Purkinje cell (primary cell): ENCODE measurements at places on chromosomes 13 and 19. TPM values are rescaled to one million over a fixed set of nuclear protein-coding genes. Genes with fewer than 3 reads are reported as not detected.

The BRME1 gene
- polyA plus RNA-seq: 0.20 TPM in 1 of 2 replicates, not detected in the other

The LRG1 gene
- not detected in 2 replicates for polyA plus RNA-seq

The CCDC159 gene
- 0.47 and 2.0 TPM in 2 replicates for polyA plus RNA-seq

The TLE6 gene
- 1.4 TPM in 1 of 2 replicates, not detected in the other for polyA plus RNA-seq

The OR7D2 gene
- not detected in 2 replicates for polyA plus RNA-seq

The YJEFN3 gene
- 5.5 and 14.2 TPM in 2 replicates for polyA plus RNA-seq

The RASIP1 gene
- polyA plus RNA-seq: 0.25 and 1.0 TPM in 2 replicates

The FGF22 gene
- polyA plus RNA-seq: 0.26 TPM in 1 of 2 replicates, not detected in the other

The RASAL3 gene
- polyA plus RNA-seq: 1.2 TPM in 1 of 2 replicates, not detected in the other

The CRLF1 gene
- 2.3 TPM in 1 of 2 replicates, not detected in the other for polyA plus RNA-seq

The CRX gene
- not detected in 2 replicates for polyA plus RNA-seq

The PRR22 gene
- polyA plus RNA-seq: not detected in 2 replicates

The PLEKHA4 gene
- not detected in 2 replicates for polyA plus RNA-seq

The ZNF560 gene
- not detected in 2 replicates for polyA plus RNA-seq

The DNMT1 gene
- 28.9 and 38.4 TPM in 2 replicates for polyA plus RNA-seq

The NAPSA gene
- polyA plus RNA-seq: not detected in 2 replicates

The RRAS gene
- polyA plus RNA-seq: 2.0 and 3.0 TPM in 2 replicates

The EDNRB gene
- 15.4 and 21.0 TPM in 2 replicates for polyA plus RNA-seq

The PSG2 gene
- not detected in 2 replicates for polyA plus RNA-seq

The TPTE2 gene
- polyA plus RNA-seq: not detected in 2 replicates

The KCNJ14 gene
- polyA plus RNA-seq: 0.43 TPM in 1 of 2 replicates, not detected in the other

The CYSLTR2 gene
- polyA plus RNA-seq: not detected in 2 replicates

The APLP1 gene
- 223 and 377 TPM in 2 replicates for polyA plus RNA-seq

The NCAN gene
- 1.6 and 3.4 TPM in 2 replicates for polyA plus RNA-seq
